ENCODE measurements at places on chromosomes 3 and 15. TPM values are rescaled to one million over a fixed set of nuclear protein-coding genes. Genes with fewer than 3 reads are reported as not detected.
A peak's percentile ranks its signal among the peaks of the same experiment; 100 is the strongest.

- DNase-seq: no peak
Measured at GRCh38 chr15:67760901-67761300, 64.4 kb upstream of the SKOR1 start.

GRCh38 chr15:71921191-71921590, 110.8 kb downstream of the NR2E3 start:
- DNase-seq: no peak

DNA sequence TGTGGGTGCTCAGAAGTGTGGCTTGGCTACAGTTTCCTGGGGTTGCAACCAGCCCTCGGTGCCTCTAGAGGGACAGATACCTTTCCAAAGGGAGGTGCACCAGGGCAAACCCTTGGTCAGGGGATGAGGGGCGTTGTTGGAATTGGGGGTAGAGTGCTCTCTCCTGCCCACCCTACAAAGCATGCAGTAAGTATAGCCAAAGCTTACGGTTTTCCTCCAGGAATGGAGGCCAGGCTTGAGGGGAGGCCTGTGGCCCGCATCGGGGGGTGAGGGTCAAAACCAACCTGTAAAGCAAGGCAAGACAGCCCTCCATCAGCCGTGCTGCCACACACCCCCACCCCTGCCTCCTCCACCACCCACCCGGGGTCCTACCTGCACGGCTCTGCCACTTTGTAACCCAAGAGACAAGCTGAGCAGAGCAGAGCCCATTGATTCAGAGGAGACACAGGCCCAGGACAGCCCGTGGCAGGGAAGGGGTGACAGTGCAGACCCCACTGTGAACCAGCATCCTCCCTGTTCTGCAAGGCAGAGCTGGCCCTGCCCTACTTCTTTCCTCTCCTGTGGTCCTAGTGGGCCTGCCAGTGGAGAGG, 41.5 kb downstream of the TLE3 start:
- no peak for DNase-seq

DNA sequence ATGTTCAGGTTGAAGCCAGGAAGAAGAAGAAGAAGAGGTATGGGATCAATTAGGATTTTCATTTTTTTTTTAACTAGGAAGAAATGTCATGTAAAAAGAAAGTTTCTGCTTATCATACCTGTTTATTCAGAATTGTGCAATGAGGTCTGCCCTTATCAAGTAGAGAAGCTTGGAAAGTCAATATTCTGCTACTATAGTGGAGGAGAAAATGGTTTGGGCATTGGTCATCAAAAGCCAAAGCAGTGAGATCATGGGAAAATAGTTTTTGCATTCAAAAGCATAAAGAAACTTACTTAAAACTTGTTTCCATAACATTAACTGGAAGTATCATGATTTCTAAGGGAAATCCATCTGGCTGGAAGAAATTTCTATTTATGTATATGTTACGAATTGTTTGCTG, 1239.2 kb downstream of the NSUN3 start:
- DNase-seq: no peak

GRCh38 chr3:107958146-107958545, 132.7 kb downstream of the CD47 start:
- no peak for DNase-seq

GRCh38 chr15:85598219-85598618, 196.5 kb downstream of the KLHL25 start:
- no peak for DNase-seq

GRCh38 chr3:51434746-51435327, 43.8 kb downstream of the RBM15B start:
- peak; percentile 37 for DNase-seq

- no peak for DNase-seq
Measured at GRCh38 chr3:58072052-58072762, 64.0 kb downstream of the FLNB start.

DNA sequence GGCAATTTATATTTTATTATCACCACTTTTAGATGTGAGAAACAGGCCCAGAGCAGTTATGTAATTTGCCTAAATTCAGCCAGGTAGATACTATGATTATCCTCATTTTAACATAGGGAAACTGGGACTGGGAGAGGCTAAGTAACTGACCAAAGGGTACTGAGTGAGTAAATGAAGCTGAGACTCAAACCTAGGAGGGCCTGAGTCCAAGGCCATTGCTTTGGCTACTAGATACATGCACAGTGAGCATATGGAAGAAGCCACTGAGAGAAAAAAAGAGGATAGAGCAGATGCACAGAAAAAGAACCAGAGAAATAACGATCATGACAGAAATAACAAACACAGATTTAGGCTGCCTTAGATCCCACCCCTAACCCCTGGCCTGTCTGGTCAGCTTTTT, 33.6 kb downstream of the USF3 start:
- no peak for DNase-seq

DNA sequence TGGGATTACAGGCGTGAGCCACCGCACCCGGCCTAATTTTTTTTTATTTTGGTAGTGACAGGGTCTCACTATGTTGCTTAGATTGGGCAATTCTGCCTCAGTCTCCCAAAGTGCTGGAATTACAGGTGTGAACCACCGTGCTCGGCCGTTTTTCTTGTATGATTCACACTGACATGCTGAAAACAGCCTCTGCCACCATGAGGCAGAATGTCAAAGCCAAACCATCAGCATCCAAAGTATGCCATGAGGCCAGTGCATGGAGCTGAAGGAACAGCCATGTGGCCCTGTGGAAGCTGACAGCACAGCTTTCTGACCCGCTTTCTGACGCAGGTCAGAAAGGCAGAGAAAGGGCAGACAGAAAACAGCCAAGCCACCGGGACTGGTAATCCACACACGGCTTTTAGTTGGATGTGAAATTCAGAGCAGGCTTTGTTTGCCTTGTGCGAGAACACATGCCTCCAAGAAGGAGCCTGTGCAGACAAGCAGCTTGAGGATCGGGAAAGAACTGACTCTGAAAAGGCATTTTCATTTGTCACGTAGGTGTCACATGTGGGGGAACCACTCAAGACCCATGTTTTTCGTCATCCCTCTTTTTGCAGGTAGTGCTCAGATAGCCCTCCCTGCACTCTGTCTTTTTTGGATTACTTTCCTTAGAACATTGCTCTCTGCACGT, 25.1 kb downstream of the XYLB start:
- DNase-seq: no peak

- DNase-seq: peak; percentile 33
Measured at GRCh38 chr3:32240159-32240545, 1.7 kb downstream of the CMTM8 start.

DNA sequence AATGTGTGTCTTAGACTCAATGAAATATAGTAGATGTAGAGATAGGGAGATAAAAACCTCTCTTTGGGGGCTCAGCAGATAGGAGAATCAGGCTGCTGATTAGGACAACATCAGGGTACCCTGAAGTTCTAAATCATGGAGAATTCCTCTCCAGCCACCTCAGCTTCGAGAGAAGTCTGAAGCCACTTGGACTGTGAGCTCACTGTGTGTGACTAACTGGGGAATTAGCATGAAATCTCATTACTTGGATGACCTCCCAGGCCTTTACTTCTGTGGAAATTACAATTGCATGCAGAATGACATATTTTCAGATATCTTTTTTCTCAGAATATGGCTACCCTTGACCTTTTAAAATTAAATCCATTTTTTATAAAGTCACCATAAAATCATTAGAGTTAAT, 128.0 kb upstream of the MRPL3 start:
- no peak for DNase-seq

GRCh38 chr3:25785826-25786225, 2.6 kb upstream of the NGLY1 start:
- DNase-seq: no peak

- no peak for DNase-seq
Measured at GRCh38 chr3:100975714-100976113, 17.5 kb downstream of the ABI3BP start.

- no peak for DNase-seq
Measured at GRCh38 chr3:43194490-43195114, 88.7 kb upstream of the POMGNT2 start.

- no peak for DNase-seq
Measured at GRCh38 chr3:1710663-1711062, 388.0 kb upstream of the CNTN4 start.

GRCh38 chr3:47151836-47152235, 12.1 kb downstream of the SETD2 start:
- no peak for DNase-seq

GRCh38 chr15:63800241-63800640, 33.5 kb downstream of the HERC1 start:
- no peak for DNase-seq

DNA sequence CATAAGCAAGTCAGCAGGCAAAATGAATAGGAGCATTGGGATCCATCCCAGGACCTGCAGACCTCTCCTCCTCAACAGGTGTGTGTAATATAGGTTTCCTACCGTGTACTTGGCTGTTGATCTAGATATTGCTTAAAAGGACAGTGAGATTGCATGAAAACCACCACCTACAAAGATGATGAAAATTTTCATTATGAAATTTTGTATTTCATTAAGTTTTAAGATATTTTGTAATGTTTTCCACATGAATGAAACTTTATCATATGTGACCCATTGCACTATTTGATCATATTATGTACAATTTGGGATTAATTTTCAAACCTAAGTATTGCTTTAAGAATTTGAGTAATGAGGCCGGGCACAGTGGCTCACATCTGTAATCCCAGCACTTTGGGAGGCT, 94.3 kb upstream of the TRPM1 start:
- DNase-seq: no peak

GRCh38 chr15:80815106-80815505, 35.9 kb downstream of the CEMIP start:
- DNase-seq: no peak

DNA sequence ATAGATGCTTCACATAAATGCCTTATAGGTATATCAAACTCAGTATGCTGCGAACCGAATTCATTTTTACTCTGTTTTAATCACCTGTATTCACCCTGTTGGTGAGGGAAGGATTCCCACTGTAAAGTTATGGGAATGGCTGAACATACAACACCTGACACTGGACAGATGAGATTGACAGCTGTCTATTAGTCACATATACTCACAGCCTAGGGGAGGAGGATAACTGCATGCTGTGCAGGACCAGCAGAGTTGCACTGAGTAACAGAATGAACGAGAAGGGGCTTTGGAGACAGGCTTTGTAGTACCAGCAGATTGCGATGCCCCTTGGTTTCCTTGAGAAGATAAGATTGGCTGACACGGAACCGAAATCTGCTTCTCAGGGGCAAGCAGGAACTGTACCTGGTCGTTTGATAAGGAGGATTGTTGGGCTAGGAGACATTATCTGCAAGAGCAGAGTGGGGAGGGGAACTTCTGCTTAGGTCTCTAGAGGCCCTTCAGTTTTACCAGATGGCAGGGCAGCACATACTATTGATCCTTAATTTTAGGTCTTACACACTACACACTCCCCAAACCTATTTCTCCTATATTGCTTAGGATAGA, 43.5 kb upstream of the SLC22A13 start:
- no peak for DNase-seq

CCR1 gene
- 1.1 TPM for polyA plus RNA-seq

ALS2CL gene
- polyA plus RNA-seq: 15.6 TPM

DNAJB11 gene
- 147 TPM for polyA plus RNA-seq

GPX1 gene
- polyA plus RNA-seq: 203 TPM

SLC9C1 gene
- polyA plus RNA-seq: 0.10 TPM

LRRC49 gene
- polyA plus RNA-seq: 59.1 TPM

C3orf85 gene
- not detected for polyA plus RNA-seq

NEK11 gene
- polyA plus RNA-seq: 0.88 TPM

TMCO5A gene
- not detected for polyA plus RNA-seq

KCNAB1 gene
- 2.5 TPM for polyA plus RNA-seq

SLC25A20 gene
- 45.7 TPM for polyA plus RNA-seq

EPB42 gene
- 0.03 TPM for polyA plus RNA-seq

AHSG gene
- not detected for polyA plus RNA-seq

SPTBN5 gene
- polyA plus RNA-seq: 8.7 TPM

ZIC4 gene
- polyA plus RNA-seq: not detected

SIDT1 gene
- polyA plus RNA-seq: 0.66 TPM

ZCWPW2 gene
- 0.71 TPM for polyA plus RNA-seq

PPP1R14D gene
- not detected for polyA plus RNA-seq

CHL1 gene
- polyA plus RNA-seq: 2.3 TPM

PDE12 gene
- 4.6 TPM for polyA plus RNA-seq

CP gene
- 2.9 TPM for polyA plus RNA-seq
